ENCODE measurements at places on chromosomes 13 and 19.
A peak's percentile ranks its signal among the peaks of the same experiment; 100 is the strongest.

- peak; percentile 93 for DNase-seq
These were observed 26.1 kb downstream of the GAS6 start for GRCh38 chr13:113837560-113838355.

DNA sequence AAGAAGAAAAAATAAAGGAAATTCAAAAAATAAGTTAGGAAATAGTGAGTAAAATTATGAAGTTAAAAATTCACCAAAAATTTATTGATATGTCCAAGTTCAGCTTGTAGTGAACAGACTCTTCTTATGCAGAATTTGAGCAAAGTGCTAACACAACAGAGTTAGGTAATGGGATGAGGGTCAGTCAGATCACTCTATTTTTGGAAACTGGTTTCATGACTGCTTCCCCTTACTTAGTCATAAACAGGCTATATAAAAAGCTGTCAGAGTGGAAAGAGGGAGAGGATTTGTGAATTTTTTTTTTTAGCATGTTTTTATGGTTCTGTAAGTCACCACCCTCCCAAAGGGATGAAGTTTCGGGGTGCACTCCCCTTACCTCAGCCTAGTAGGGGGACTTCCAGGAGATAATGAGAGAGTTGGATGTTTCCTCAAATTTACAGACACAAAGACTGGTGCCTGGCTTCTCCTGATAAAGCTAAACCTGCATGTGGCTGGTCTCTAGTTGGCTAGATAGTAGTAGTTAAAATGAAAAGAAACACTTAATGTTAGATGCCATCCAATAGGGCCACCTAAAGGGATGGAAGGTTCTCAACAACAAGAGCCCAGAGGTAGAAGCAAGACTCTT lies 4.5 kb downstream of the CPB2 start:
- no peak for DNase-seq

DNA sequence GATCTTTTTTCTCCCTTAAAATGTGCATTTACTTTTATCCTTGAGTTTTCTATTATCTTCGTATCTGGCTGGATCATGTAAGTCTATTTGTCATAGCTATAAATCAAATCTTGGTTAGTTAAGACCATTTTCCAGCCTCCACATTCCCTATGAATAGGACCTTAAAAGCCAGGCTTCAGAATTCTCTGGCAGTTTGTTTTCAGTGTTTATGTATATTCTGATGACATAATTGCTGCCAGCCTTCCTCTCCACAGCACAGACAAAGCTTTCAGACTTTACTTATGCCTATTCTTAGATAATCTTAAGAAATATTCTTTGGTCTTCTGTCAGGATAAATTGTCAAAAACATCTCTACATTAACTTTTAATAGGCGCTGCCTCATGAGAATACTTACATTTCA lies 870.8 kb upstream of the SPRY2 start:
- no peak for DNase-seq

DNA sequence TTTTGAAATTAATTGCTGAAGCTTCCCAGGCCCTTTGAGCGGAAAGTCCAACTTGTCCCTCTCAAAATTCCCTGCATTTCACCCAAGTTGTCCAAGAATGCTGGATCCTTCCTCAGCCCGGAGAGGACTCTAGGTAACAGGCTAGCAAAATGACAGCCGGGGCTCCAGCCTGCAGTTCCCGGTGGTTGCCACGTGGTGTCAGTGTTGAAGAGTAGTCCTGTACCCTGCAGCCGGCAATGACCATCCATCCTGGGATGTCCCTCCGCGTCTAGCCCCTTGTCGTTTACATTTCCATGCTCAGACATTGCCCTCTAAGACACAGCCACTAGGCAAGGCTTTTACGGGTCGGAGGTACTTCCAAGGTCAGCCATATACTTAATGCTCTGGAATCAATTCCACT lies 31.4 kb upstream of the MTIF3 start:
- DNase-seq: peak; percentile 56

DNA sequence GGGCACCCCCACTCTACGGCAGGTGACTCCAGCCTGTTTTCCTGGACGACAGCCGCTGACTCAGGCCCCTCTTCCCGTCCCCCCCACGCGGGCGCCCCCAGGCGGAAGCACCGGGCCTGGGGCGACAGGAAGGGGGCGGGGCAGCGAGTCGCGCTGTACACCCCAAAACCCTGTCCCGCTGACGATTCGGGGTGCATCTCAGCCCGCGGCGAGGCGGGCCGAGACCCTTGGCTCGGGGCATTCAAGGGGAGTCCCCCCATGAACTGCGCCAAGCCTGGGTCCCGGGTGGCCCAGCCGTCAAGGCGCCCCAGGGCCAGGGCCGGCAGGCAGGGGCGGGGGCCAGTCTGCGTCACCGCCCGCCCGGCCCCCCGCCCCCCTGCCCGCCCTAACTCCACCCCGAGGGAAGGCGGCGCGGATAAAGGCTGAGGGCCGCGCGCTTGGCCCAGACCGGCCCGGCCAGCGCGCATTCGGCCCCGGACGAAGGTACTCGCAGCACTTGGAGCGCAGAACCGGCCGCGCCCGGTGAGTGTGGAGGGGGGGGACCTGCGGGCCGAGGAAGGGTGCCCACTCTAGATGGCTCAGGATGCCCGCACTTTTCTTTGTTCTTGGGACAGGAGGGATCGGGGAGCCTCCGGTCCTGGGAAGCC lies at the start of gene MIDN:
Gene MIDN (plus strand): TSS at position 445 of the 647 bp plus-strand sequence. CDS start 1,714 bp downstream, outside the sequence.
- DNase-seq: peak; percentile 65

GRCh38 chr13:29140277-29140676 lies 320.1 kb downstream of the MTUS2 start:
- DNase-seq: no peak

GRCh38 chr13:112959206-112959605 lies 9.8 kb upstream of the MCF2L start:
- DNase-seq: no peak

DNA sequence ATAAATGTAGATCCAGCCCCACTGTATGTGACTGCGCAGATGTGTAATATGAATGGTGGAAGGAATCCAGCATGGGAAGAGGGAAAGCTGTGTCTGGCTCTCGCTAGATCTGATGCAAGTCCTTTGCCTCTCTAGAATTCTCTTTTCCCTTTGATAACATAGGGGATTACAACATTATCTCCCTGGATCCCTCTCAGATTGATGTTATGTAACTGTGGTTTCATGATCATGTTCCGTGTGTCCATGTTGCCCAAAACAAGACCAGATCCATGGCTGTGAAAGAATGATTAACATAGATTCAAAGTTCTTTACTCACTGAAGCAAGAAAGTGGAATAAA lies 184.0 kb upstream of the UBL3 start:
- no peak for DNase-seq

DNA sequence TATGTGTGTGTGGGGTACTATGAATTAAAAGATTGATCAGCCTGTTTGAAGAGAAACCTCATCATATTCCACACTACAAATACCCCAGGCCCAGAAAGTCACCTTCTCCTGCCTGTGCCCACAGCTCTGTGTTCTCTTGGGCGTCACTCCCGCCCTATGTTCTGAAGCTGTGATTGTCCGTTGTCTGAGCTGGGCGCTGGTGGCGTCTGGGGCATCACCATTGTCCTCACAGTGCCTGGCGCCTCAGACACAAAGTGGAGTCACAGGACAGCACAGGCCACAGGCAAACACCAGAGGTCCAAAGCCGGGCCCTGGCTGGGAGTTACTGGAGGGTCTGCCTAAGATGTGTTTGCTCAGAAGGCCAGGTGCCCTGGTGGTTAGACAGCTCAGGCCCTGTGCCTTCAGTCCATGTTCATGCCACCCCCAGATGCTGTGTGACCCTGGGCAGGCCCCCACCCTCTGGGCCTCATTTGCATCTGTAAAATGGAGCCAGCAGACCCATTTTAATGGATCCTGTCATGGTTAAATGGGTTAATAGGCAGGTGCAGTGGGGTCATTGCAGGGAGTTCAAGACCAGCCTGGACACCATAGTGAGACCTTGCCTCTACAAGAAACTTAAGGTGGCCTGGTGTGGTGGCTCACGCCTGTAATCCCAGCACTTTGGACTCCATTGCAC lies 34.5 kb downstream of the DNM2 start:
- DNase-seq: no peak

DNA sequence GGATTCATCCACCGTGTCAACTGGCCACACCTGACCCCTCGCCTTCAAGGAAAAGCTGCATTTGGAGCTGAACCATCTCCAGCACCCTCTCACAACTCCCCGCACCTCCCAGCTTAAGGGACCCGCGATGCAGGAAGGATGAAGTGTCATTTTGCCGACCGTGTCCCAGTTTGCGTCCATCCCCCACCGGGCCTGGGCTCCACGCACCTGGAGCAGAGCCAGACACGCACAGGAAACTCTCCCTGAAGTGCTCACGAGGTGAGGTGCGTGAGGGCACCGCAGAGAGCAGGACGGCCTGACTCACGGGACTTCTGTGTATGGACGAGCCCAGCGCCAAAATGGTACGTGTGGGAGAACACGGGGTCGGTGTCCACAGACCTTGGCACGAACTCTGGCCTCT lies 7.2 kb downstream of the SHC2 start:
- no peak for DNase-seq

DNA sequence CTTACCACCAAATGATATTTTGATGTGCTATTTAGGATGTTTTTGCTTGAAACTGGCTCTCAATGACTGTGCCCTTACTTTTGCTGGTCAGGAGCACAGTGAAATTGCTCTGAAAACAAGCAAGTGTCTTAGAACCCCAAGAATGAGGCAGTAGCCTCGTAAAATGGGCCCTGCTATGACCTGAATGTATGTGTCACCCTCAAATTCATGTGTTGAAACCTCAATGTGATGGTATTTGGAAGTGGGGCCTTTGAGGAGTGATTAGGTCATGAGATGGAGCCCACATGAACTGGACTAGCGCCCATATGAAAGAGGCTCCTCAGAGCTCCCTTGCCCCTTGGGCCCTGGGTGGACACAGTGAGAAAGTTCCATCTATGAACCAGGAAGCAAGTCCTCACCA lies 155.2 kb downstream of the ZIC5 start:
- DNase-seq: no peak

DNA sequence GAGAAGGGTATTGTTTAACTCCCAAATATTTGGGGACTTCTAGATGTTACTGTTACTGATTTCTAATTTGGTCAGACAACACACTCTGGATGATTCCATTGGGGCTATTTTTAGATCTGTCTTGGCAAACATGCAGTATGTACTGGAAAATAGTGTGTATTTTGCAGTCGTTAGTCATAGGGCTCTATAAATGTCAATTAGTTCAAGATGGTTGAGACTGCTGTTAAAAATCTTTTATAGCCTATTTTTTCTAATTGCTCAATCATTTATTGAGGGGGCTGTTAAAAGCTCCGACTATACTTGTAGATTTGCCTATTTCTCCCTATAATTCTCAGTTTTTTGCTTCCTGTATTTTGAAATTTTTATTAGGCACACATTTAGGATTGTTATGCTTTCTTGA lies 31.4 kb downstream of the PPP5C start:
- no peak for DNase-seq

GRCh38 chr19:28971049-28971448 lies 241.9 kb downstream of the UQCRFS1 start:
- DNase-seq: no peak

DNA sequence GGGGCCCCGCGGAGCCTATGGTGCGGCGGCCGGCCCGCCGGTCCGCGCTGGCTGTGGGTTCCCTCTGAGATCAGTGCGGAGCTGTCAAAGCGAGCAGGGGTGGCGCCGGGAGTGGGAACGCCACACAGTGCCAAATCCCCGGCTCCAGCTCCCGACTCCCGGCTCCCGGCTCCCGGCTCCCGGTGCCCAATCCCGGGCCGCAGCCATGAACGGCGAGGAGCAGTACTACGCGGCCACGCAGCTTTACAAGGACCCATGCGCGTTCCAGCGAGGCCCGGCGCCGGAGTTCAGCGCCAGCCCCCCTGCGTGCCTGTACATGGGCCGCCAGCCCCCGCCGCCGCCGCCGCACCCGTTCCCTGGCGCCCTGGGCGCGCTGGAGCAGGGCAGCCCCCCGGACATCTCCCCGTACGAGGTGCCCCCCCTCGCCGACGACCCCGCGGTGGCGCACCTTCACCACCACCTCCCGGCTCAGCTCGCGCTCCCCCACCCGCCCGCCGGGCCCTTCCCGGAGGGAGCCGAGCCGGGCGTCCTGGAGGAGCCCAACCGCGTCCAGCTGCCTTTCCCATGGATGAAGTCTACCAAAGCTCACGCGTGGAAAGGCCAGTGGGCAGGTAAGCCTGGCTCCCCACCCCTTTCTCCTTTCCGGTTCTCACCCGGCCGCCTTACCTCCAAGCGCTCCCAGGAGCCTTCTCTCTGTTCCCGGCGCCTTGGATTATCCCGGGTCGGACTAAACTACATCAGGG lies at the start of gene PDX1:
Gene PDX1 (plus strand): TSS at position 67 of the 743 bp plus-strand sequence. CDS start 139 bp downstream, at position 206.
- no peak for DNase-seq
